ENCODE measurements at places on chromosomes 7 and 10.

DNA sequence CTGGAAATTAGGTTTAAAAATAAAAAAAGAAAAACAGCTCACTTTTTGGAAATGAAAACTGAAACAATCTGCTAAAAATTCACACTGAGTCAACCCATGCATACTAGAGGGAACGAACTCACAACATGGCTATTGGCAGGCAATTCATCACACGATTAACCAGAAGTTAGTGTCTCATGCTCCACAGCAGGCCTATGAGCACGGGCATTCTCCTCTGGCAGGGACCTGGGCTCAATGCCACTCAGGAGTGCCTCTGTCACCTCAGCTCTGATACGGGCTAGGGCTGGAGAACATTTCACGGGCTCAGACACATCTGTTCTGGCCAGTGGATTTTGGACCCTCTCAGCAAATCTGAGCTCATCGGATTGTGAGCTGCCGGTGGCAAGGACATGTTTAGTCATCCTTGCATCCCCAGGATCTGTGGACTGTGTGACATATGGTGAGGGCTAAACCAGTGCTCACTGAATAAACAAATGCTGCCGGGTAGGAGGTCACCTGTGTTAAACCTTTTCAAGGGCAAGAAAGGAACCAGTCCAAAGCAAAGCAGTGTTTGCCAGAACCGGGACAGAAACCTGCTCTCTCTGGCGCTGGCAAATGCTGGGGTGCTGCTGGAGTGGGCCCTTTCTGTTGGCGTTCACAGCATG is 40.1 kb downstream of the POLR3A start:
- DNase-seq = no peak

DNA sequence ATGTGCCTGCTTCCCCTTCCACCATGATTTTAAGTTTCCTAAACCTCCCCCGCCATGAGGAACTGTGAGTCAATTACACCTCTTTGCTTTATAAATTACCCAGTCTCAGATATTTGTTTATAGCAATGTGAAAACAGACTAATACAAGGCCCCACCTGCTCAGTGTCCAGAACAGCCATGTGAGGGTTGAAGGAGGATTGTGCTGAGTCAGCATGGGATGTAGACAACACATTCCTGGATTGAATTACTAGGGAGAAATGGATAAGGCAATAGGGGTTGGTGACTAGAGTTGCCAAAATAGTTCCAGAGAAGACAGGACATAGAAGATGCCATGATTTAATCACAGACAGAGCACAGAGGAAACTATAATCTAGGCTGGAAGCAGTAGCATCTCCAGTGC is 270.3 kb downstream of the GFRA1 start:
- no peak for DNase-seq

DNA sequence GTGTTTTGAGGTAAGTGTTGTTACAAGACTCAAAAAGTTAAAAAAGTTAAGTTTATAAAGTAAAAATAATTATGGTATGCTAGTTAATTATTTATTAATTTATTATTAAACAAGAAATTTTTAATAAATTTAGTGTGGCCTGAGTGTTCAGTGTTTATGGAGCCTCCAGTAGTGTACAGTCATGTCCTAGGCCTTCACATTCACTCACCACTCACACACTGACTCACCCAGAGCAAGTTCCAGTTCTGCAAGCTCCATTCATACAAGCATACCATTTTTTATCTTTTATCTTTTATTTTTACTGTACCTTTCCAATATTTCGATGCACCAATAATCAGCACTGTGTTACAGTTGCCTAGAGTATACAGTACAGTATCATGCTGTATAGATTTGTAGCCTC is 381.2 kb upstream of the MGMT start:
- no peak for DNase-seq

GRCh38 chr10:96448021-96448457 is 65.7 kb downstream of the TLL2 start:
- DNase-seq = no peak

DNA sequence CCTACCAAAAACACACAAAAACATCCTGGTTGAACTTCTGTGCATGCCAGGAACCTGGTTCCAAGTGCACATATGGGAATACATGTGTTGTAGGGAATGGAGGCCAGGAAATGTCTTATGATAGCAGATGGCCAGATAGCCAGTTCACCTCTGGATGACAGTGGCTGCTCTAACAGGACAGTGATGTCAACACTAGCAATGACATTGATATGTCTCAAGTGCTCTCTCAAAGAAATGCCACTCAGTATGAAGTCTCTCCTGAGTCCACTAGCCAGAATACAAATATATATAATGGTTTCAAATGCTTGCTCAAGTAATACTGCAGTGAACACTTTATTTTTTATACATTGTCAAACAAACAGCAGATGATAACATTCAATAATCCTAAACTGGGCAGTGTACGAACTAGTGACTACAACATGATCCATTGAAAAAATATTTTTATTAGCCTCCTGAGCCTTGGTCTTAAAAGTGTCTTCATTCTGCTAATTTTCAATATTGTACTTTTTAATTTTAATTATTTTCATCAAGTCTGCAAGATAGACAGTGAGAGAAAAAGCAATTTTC is 26.0 kb upstream of the PCDH15 start:
- no peak for DNase-seq

- DNase-seq = no peak
Observed at GRCh38 chr7:45469103-45469502, 105.1 kb upstream of the ADCY1 start.

Data from activated CD8-positive, alpha-beta memory T cell treated with anti-CD3 and anti-CD28 coated beads for 24 hours (primary cell).